ENCODE measurements at places on chromosomes 4 and X. TPM values are rescaled to one million over a fixed set of nuclear protein-coding genes. Genes with fewer than 3 reads are reported as not detected.

- no peak for DNase-seq
These were observed 53.5 kb downstream of the CHST7 start for GRCh38 chrX:46627062-46627461.

GRCh38 chrX:968148-968965 is 244.1 kb downstream of the CRLF2 start:
- no peak for DNase-seq

Gene CYTL1
- total RNA-seq: 0.81 TPM

Gene TCEAL6
- not detected for total RNA-seq

DNA sequence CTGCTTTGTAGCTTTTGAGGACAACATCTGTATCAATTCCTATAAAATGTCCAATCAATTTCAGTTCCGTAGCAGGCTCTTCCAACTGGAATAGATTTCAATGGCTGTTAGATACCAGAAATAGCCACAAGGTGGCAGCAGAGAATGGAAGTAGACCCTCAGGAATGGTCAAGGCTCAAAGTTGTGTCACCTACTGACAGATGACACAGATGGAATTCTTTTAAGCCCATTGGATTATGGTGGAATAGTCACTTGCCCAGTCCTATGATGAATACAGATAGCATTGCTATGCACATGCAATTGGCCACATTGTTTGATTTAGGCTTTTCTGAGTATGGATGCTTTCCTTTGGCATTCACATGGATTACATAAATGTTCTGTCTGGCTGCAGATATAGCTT is 130.4 kb upstream of the RADX start:
- DNase-seq: no peak

DNA sequence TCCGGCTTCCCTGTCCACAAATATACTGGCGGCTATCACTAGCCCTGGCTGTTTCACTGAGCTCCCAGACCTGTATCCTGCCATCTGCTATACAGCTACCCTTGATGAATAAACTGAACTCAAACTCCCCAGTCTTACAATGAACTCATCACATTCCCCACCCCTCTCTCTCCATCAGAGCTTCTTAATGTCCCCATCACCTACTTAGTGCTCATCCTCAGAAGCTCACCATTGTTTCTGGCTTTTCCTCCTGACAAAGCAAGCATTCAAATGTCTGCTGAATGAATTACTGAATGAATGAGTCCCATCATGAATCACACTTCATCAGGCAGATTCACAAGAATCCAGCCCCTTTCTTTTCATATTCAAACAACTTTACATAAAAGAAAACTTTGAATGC is 5.7 kb upstream of the DGAT2L6 start:
- DNase-seq: no peak

GRCh38 chr4:124199755-124200154 is 512.8 kb downstream of the ANKRD50 start:
- no peak for DNase-seq
